Mammary epithelial cell (primary cell): ENCODE measurements at places on chromosomes 11 and 22. TPM values are rescaled to one million over a fixed set of nuclear protein-coding genes. Genes with fewer than 3 reads are reported as not detected.

- no peak for DNase-seq
These were observed 51.8 kb downstream of the SYN3 start for GRCh38 chr22:33006220-33006954.

- DNase-seq = no peak
These were observed 3.8 kb upstream of the CCDC188 start for GRCh38 chr22:20154602-20155187.

The AGBL2 gene
- 1.7 TPM for total RNA-seq

DNA sequence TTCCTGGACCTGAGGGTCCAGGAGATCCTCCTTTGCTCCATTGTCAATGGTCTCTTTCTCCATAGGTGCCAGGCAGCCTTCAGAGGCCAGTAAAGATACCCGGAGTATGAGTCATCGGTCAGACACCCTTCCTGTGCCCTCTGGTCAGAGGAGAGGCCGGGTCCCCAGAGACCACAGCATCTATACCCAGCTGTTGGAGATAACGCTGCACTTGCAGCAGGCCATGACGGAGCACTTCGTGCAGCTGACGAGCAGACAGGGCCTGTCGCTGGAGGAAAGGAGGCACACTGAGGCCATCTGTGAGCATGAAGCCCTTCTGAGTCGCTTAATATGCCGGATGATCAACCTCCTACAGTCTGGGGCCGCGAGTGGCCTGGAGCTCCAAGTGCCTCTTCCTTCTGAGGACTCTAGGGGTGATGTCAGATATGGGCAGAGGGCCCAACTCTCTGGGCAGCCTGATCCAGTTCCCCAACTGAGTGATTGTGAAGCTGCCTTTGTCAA, at the start of gene ACCSL:
ACCSL (plus strand) TSS at position 51 of the 501 bp plus-strand sequence; CDS start at position 107, 56 bp downstream.
- DNase-seq = no peak

DNA sequence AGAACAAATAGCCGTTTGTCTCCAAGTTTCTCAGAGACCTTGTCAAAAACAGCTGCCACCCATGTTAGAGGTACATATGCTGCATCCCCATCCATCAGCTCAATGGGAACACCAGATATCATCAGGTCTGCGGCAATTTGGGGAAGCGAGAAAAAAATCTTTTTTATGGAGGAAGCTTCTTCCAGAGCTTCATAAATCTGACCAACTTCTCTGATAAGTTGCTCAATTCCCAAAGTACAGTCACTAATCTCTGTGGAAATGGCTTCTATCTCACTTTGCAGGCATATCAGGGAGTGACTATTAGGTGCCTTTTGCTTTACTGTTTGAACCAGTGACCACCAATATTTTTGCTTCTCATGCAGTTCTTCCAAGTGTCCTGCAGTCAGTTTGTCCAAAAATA, 34.3 kb upstream of the MRPL17 start:
- no peak for DNase-seq

GRCh38 chr11:134800826-134801225, 388.8 kb upstream of the B3GAT1 start:
- no peak for DNase-seq

DNA sequence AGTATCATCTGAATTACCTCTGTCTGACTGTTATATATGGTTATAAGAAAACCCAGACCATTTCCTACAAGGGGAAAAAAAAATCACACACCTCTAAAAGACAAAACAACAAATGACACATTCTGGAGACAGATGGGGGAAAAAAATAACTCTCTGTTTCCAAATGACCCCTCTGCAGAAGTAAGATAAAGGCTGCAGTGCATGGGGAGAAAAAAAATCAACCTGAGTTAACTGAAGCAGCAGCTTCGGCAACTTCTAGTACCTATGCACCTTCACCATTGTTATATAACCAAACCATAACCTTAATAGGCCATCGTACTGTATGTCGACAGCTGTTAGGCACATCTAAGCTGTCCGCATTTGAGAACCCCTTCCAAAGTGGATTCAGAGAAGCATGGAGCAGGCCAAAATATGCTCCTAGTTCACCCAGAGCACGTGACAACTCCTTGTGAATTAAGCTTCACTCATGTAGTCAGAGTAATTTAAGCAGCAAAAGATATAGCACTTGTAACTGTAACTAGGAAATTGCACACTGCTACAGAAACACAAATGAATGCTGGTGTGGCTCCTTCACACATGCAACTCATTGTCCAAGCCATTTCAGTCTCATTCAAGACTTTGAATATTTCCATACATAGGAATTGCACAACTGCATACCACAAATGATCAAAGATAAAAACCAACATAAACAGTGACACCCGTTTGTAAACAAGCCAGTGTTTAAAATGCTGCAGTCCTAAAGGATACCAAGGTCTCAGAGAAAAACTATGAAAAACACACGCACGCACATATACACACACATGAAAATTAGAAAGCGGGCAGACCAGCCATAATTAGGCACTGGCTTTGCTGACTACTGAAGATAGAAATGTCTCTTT, 2.7 kb downstream of the SIK3 start:
- no peak for DNase-seq

The OR56A1 gene
- not detected in 2 replicates for total RNA-seq

The BLID gene
- total RNA-seq = 1.4 and 5.6 TPM in 2 replicates

- no peak for DNase-seq
These were observed 282.8 kb downstream of the MN1 start for GRCh38 chr22:27518531-27519340.

- no peak for DNase-seq
These were observed 6.8 kb downstream of the TSGA10IP start for GRCh38 chr11:65952052-65952521.

- DNase-seq = peak; percentile 53
These were observed 129.1 kb upstream of the ARHGAP42 start for GRCh38 chr11:100557830-100558611.

The RHOG gene
- 11.5 TPM for total RNA-seq

DNA sequence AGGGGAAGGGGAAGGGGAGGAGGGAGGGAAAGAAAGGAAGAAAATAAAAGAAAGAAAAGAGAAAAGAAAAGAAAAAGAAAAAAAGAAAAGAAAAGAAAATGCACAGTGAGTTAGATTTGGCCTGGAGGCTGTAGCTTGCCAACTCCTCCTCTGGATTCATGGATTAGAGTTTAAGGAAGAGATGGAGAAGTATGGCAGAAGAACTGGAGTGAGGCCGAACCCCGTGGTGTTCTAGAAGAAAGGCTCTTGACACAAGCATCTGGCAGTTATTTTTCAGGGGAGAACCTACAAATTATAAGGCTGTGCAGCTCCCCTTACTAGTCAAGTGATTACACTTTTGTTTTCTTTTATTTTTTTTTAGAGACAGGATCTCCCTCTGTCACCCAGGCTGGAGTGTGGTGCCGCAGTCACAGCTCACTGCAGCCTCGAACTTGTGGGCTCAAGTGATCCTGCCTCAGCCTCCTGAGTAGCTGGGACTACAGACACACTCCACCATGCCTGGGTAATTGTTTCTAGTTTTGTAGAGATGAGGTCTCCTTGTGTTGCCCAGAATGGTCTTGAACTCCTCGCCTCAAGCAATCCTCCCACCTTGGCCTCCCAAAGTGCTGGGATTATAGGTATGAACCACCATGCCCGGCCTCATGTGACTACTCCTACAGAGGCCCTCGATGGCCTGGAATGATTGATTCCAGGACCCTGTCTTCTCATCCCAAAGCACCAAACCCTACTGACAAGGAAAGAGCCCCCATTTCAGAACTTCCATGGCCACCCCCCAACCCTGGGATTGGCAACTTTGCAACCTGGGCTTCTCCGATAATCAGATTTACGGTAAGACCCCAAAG, 19.5 kb downstream of the ZNF74 start:
- no peak for DNase-seq

DNA sequence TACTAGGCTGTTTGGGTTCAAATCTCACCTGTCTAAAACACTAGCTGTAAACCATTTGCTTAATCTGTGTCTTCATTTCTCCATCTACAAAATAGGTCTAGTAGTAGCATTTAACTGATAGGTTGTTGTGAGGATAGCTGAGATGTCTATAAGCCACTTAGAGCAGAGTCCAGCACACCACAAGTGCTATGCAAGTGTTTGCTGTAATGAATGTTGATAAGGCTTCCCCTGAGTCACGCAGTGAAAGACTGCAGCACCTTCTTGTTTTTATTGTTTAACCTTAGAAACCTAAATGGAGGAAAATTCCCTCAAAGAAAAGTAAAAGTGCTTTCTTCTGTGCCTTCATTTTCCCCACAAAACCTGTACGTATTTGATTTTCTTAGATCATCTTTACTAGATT, 23.1 kb upstream of the LDHA start:
- no peak for DNase-seq

DNA sequence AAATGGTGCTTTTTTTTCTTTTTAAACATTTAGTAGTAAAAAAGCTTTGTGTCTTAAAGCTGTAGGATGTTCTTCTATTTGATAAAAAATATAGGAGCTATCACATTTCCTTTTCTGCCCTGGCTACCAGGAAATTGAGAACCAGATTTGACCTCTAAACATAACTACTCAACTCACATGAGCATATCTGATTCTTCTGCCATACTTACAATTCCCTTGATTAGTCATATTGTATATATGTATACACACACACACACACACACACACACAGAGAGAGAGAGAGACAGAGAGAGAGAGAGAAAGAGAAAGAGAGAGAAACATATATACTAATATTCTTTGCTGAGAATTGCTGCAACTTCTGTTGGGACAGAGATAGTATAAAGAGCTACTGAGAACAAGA, 23.0 kb upstream of the GDPD4 start:
- DNase-seq = no peak

DNA sequence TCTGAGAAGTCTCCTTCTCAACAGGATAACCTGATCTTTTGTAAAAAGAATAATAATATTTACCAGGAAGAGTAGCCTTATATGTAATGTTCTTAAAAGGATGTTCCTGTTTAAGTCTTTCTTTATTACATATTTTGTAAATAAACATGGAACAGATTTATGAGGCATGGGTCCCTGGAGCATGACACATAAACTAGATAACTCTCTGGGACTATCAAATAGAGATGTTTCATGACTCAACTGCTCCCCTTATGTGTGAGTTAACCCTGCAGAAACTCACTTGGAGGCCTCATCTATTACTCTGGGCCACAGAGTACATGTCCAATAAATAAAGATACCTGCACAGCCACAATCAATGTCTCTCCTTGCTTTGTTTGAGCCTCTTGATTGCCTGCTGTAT, 64.6 kb downstream of the GDPD4 start:
- no peak for DNase-seq
